Tibial nerve (tissue), 4 donors: ENCODE measurements at places on chromosomes 5 and 9.

- no peak for DNase-seq
- H3K27ac ChIP-seq: peak overlapping the region; percentile 55
- H3K36me3 ChIP-seq: no peaks in the 10 kb centered on the region
- peaks cover 8% of the 10 kb centered on the region for H3K4me1 ChIP-seq
- no peak overlapping the region for H3K4me3 ChIP-seq
- no peaks in the 10 kb centered on the region for H3K27me3 ChIP-seq
These were observed 30.3 kb downstream of the SLC25A48 start for GRCh38 chr5:135864503-135865435.

GRCh38 chr9:14524873-14525515 is 168.2 kb downstream of the ZDHHC21 start:
- no peaks in the 10 kb centered on the region for H3K36me3 ChIP-seq
- no peaks in the 10 kb centered on the region for H3K4me1 ChIP-seq
- no peak for DNase-seq
- no peak overlapping the region for H3K27ac ChIP-seq

DNA sequence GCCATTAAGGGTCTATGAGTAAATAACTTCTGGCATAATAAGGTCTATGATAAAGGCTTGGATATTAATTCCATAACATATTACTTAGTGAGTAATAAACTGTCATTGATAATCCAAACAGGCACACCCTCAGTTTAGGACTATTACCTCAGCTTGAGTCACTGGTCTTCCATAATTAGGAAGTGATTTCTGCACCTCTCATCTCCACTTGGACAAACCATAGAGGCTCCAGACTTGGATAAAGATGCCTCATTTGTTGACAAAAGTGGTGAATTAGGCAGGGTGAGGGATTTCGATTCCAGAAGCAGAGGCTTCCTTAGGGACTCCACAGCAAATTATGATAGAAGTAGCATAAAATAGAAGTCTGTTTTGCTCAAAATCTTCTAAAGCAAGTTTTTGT is 127.5 kb upstream of the MTAP start:
- H3K27me3 ChIP-seq: no peaks in the 10 kb centered on the region
- no peaks in the 10 kb centered on the region for H3K4me1 ChIP-seq
- H3K36me3 ChIP-seq: no peaks in the 10 kb centered on the region
- H3K4me3 ChIP-seq: no peak overlapping the region
- DNase-seq: no peak

- H3K36me3 ChIP-seq: no peaks in the 10 kb centered on the region
- H3K27me3 ChIP-seq: no peaks in the 10 kb centered on the region
- peaks cover 12% of the 10 kb centered on the region for H3K4me1 ChIP-seq
- H3K4me3 ChIP-seq: no peak overlapping the region
These were observed 5.4 kb upstream of the CD180 start for GRCh38 chr5:67201897-67202549.

DNA sequence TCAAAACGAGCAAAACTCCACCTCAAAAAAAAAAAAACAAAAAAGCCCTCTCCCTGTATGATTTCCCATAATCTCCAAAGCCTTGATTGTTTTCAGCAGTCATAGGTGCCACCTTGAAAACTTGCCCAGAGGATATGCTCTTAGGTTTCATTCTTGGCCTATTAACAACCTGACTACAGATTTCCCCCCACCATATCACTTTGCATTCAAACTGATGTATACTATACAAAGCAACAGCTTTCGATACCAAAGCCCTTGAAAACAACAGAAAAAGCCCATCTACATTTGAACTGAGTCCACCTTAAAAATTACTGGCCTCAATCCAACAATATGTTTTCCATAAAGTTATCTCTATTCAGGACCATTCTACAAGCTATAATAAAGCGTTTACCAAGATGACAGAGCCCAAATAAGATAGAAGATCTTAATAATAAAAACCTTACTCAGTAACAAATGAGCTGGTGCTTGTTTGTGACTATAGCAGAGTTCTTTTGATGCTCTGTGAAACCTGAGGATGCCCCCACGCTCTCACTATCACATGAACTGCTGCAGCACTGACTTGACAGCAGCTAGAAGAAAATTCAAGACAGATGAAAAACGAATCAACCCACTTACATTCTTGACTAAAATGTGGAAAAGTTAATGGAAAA is 44.4 kb downstream of the FNBP1 start:
- H3K27ac ChIP-seq: peak overlapping the region; percentile 40
- H3K4me3 ChIP-seq: no peak overlapping the region
- H3K4me1 ChIP-seq: no peaks in the 10 kb centered on the region
- no peak for DNase-seq
- no peaks in the 10 kb centered on the region for H3K27me3 ChIP-seq
- peaks cover 12% of the 10 kb centered on the region for H3K36me3 ChIP-seq
